ENCODE measurements at places on chromosomes 1 and 21.

- DNase-seq: no peak
Measured at GRCh38 chr1:117180147-117180967, 30.4 kb downstream of the VTCN1 start.

DNA sequence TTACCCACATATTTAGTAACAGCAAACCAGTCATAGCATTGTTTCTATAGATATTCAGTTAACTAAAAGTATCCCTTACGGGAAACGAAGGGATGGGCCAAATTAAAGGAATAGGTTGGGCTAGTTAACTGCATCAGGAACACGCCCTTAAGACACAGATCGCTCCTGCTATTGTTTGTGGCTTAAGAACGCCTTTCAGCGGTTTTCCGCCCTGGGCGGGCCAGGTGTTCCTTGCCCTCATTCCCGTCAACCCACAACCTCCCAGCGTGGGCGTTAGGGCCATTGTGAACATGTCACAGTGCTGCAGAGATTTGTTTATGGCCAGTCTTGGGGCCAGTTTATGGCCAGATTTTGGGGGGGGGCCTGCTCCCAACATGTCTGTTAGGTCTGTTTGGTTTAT is 14.7 kb downstream of the TNFRSF18 start:
- no peak for DNase-seq

- no peak for DNase-seq
Measured at GRCh38 chr1:47683401-47683800, 245.6 kb downstream of the FOXD2 start.

- DNase-seq: no peak
Measured at GRCh38 chr1:5991381-5992025, 722 bp downstream of the NPHP4 start.

DNA sequence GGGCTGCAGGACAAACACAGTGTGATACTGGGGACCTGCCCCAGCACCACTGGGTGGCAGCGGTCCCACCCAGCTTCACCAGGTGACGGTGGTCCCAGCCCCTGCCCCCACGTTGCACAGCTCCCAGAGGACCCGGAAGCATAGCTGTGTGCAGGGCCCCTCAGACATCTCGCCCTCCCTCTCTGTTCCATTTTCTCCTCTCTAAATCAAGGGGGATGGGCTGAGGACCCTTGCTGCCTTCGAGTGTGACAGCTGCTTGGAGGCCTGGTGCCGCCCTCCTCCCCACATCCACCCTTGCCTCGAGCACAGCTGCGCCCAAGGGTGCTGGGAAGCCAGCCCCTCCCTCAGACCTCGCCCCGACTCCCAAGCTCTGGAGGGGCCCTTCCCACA is 16.1 kb upstream of the LRRC3 start:
- DNase-seq: no peak

DNA sequence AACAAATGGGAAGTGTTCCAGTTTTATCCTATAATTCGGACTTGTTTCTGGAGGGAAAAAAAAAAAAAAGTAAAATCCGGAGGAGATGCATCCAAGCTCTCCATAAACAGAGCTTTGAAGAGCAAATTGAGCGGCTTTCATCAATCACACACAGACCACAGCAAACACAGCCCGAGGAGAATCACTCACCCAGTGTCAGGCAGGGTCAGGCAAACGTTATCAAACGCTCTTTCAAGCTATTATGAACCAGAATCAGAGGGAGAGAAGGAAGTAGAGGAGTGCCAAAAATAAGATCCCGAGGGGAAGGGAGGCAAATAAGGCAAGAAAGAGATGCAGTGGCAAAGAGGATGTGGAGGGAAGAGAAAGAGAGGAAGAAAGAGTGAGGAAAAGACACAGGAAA is 188.3 kb upstream of the CAMK1G start:
- DNase-seq: no peak

DNA sequence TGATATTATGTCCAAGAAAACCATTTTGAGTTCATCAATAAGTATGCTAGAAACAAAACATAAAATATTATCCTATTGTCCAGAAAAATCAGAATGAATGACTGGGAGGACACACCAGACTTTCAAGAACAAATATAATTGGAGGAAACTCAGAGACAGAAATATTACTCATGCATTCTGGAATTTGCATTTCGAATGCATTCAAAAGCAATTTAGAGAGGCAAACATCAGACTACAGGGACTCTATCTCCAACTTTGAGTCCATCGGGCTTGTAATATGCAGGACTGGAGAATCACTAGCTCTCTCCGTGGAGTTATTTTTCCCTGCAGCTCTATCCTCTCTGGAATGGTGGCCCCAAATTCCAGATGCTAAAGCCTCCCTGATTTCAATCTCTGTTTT is 161.8 kb downstream of the CDC42BPA start:
- DNase-seq: no peak

DNA sequence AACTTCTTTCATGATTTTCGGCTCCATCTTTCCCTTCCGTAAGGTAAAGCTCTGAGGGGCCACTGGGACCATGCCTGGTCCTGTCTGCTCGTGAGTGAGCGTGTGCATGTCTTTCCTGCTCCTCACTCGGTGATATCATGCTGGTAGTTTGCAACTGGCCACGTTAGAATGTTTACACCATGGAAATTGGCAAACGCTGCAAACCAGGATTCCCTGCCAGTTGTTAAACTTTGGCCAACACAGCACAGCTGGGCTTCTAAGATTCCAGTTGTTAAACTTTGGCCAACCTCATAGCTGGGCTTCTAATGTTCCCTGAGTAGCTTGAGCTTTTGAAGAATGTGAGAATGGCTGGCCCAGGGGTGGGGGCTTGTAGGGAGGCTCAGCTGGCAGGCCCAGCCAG is 68.0 kb upstream of the ACTL8 start:
- DNase-seq: no peak

DNA sequence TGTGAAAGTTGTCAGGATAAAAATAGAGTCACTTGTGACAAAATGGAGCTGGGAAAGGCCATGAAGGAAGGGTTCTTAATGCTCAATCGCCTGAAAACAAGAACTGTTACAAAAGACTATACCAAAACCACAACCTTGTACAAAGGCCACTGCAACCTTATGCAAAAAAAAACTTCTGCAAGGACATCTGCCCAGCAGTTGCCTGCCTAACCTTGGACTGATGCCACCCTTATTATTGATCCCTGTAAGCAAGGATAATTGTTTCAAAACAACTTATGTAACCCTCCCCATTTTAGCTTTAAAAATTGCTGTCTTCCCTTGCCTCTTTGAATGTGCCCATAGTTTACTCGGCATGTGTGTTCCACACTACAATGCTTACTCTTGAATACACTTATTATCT is 5.7 kb downstream of the ALG14 start:
- DNase-seq: no peak

GRCh38 chr1:36475910-36476604 is 6.7 kb downstream of the CSF3R start:
- no peak for DNase-seq

DNA sequence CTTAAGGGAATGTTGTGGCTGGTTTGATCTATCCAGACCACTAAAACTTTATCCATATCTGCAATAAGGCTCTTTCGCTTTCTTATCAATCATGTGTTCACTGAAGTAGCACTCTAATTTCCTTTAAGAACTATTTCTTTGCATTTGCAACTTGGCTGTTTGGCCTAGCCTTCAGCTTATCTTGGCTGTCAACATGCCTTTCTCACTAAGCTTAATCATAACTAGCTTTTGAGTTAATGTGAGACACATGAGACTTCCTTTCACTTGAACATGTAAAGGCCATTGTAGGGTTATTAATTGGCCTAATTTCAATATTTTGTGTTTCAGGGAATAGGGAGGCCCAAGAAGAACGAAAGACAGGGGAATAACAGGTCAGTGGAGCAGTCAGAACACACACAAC is 124.7 kb downstream of the TNFSF18 start:
- no peak for DNase-seq

- DNase-seq: no peak
Measured at GRCh38 chr1:40799351-40799867, 15.8 kb downstream of the KCNQ4 start.

GRCh38 chr1:81799939-81800694 is 617 bp upstream of the ADGRL2 start:
- no peak for DNase-seq

GRCh38 chr1:184494929-184495328 is 108.1 kb downstream of the C1orf21 start:
- DNase-seq: no peak

DNA sequence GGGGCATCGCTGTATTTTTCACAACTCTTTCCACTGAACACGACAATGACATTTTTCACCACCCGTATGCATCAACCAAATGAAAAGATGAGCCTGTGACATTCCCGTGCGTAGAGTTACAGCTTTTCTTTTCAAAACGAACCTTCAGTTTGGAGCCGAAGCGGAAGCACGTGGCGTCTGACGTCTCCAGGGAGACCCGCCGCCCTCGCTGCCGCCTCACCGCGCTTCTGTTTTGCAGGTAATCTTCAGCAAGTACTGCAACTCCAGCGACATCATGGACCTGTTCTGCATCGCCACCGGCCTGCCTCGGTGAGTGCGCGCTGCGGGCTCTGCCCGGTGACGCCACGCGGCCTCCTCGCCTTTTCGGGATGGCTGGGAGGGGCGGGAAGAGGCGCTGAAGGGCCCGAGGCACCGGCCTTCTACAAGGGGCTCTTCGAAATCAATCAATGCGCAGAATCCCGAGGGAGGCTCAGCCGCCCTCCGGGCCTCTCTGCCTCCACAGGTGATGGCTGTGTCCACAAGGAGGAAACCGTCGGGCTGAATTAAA is 32.6 kb downstream of the PDE9A start:
- no peak for DNase-seq

GRCh38 chr1:89620664-89621063 is 12.3 kb upstream of the LRRC8C start:
- no peak for DNase-seq

DNA sequence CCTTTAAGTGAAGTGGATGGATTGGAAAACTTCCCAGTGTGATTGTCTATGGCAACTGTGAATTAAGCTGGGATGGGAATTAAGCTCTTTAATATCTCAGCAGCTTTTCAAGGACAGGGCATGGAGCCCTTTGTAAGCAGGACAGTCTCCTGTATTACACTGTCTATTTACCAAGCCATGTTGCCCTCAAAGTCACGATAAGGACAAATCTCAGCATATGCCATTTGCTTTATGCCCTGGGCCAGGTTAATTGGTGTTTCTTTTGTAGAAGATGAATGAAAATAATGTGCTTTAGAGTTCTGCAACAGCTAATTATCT is 17.6 kb downstream of the UTP25 start:
- DNase-seq: no peak

- no peak for DNase-seq
Measured at GRCh38 chr1:108925920-108926319, 37.4 kb downstream of the CLCC1 start.

GRCh38 chr21:43352568-43353281 is 74.2 kb downstream of the SIK1 start:
- DNase-seq: no peak

DNA sequence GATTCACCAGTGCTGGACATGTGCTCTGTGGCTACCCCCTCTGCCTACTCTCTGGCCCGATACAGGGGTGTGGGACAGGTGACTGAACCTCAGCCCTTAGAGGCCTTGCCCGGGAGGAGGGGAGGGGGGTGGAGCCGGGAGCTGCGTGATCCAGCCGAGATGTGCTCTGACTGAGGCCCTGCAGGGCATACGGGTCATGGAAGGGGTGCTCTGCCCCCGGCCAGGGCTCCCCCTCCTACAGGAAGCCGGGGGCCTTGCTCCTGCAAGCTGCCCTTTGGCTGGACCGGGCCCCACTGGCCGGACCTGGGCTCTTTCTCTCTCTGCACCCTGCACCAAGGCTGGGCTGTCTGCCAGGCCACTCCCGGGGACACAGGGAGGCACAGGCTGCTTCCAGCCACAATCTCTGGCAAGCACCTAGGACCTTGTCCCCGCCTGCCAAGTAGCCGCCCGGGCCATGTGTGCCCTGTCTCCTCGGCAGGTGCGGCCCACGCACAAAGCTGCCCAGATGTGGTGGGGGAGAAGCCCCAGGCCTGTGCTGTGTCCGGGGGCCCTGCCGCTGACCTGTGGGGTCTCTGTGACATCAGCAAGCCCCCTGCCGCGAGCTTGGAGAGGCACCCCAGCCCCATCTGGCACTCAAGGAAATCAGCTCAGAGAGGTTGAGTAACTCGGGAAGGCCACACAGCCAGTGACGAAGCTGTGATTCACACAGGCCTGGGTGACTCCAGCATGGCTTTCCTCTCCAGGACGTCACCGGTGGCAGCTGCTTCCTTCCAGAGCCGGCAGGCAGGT is 1.5 kb downstream of the SCNN1D start:
- DNase-seq: peak; percentile 44

GRCh38 chr1:155379631-155380090 is 59.0 kb downstream of the RUSC1 start:
- peak; percentile 82 for DNase-seq

DNA sequence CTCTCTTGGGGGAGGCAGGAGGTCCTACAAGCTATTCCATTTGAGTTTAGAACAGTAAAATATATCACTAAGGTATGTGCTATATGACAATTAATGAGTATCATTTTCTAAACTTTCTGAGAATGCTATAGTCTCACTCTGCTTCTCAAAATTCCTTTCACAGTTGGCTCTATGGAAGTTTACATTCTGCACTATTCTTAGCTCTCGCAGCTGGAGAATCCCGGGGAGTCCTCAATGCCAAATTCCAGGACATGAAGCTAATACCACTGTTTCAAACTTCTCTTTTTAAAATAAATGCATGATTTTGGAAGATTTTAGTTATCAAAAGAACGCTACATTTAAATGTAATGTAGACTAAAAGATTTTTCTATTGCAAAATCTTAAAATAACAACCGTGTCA is 22.4 kb upstream of the PALMD start:
- DNase-seq: no peak

GRCh38 chr1:193634470-193634869 is 448.1 kb upstream of the B3GALT2 start:
- no peak for DNase-seq

DNA sequence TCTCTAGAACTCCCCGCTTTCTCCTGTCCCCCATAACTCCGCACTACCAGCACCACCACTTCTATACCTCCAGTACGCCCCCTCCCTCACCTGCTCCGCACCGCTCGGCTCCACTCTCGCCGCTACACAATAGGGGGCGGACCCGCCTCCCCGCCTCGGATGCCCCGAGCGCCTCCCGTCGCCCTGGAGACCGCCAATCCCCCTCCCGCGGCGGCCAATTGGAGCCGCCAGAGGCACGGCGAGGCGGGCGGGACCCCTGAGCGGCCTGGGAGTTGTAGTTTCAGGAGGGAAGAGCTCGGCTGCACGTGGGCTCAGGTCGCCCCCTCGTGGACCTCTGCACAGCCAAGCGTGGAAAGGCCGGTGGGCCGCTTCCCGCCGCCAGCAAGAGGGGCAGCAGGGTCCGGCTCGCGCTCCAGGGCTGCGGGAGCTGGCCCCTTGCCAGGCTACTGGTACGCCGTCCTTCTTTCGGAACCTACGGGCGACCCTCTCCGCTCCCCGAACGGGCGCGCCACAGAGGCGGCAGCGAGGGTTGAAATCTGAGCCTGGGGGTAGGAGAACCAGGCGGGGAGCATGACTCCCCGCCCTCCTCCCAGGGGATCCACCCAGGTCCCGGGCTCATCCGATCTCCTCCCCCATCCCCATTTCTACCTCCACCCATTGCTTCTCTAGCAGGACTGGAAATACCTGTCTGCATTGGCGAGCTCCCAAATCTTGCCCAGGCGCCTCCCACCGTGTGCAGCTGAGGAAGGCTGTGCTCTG is at the start of gene IGSF9:
IGSF9 (minus strand) TSS at position 131 of the 759 bp plus-strand sequence. CDS start 2,159 bp downstream, outside the sequence.
- peak; percentile 72 for DNase-seq

Data from cerebellar cortex (tissue), 1 donor.